Lower leg skin (tissue), 4 donors: ENCODE measurements at places on chromosomes 12 and 14. TPM values are rescaled to one million over a fixed set of nuclear protein-coding genes. Genes with fewer than 3 reads are reported as not detected.

WNT5B gene
- 16.5 TPM for total RNA-seq

GRCh38 chr12:25051656-25052195 lies 102.8 kb upstream of the BCAT1 start:
- no peak for DNase-seq

- DNase-seq = no peak
Observed at GRCh38 chr12:112759786-112760185, 31.8 kb upstream of the RPH3A start.

DNA sequence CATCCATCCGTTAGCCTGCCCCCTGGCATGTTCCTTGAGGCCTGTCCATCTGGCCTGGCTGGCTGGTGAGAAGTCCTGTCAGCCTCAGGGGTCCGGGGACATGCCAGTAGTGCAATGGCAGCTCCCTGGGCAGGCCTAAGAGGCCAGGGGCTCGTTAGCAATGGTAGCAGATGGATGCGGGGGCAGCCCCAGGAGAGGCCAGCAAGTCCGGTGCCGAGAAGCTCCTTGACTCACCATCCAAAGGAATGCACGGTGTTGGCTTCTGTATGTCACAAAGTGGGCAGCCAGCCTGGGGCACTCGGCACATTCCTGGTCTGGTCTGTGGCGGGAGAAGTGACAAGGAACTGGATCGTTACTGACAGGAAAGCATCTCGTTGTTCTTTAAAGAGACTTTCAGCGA lies 319.9 kb downstream of the CACNA1C start:
- DNase-seq = no peak

HVCN1 gene
- total RNA-seq = 3.5 TPM

NRXN3 gene
- 1.7 TPM for total RNA-seq

NACA gene
- 1,720 TPM for total RNA-seq

CCDC196 gene
- total RNA-seq = not detected

DNA sequence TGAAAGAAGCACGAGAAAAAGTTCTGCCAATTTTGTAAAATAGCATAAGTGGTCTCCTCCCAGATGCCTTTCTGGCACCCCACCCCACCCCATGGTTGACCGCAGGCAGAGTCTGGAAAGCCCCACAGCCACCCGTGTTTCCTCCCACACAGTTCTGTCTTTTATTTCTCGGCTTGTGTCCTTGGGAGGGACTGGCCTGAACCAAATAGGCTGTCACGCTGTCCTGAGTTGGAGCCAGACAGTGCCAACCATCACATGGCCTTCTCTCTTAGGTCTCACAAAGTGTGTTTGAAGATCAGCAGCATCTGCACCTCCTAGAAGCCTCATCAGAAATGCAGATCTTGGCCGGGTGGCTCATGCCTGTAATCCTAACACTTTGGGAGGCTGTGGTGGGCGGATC lies 10.2 kb upstream of the LTA4H start:
- no peak for DNase-seq

HCAR1 gene
- 0.21 TPM for total RNA-seq
